ENCODE measurements at places on chromosomes 2 and 18.

DNA sequence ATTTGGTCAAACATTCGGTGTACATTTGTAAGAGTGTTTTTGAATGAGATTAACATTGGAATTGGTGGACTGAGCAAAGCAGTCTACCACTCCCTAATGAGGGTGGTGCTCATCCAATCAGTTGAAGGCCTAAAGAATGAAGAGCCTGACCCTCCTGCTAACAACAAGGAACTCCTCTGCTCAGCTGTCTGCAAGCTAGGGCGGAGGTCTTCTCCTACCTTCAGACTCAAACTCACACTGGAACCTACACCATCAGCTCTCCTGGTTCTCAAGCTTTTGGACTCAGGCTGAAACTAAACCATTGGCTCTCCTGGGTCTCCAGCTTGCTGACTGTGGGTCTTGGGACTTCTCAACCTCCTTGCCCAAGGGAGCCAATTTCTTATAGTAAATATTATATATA lies 55.5 kb upstream of the NPAS2 start:
- DNase-seq: no peak

DNA sequence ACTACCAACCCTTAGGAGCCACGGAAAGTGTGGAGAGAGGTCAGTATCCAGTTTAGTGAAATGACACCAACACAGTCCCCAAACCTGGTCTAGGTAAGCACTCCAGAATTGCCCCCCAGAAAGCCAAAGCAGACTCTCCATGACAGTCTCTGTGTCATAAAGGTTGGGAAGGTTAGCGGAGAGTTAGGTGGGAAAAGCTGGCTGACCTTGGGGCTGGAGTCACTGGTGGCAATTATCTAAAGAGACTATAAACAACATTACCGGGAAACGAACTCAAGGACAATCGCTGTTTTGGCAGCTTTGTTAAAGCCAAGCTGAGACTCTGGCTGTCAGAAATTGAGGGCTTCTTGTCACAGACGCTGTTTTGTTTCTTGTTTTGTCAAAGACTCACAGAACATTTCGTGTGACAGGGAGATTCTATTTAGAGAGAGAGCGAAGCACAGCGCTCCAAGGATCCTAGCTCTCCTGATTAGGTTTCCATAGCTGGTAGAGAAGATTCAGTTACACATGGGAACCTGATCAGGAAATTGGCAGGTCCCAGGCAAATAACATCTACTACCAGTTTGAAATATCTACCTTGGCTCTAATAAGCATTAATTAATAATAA lies 111.3 kb downstream of the LNPK start:
- DNase-seq: no peak

DNA sequence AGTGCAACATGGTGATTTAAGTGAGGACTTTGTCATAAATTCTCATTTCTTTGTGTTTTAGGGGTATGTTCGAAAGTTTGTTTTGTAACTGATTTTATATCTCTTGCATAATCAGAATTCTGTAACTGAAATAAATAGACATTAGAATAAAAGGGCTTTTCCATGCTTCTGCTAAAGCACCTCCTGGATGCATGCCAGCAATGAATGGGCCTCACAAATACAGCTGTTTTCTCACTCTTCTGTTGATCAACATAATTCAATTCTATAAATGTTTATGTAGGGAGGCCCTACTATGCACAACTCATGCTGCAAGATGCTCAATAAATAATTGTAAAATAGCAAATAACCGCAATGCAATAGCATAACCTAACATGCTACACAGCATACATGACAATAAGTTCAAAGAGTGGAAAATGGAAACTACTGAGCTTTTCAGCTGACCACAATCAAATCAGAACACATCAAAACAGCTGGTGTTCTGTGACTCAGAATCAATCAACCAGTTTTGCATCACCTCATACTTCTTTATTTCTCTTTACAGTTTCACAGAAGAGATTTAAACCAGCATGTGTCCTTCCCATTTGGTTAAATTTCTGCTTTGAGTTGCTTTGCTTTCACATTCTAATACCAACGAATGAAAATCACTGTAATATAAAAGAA lies 11.0 kb downstream of the CDH7 start:
- no peak for DNase-seq

GRCh38 chr2:96344011-96344410 lies 8.4 kb downstream of the NCAPH start:
- no peak for DNase-seq

GRCh38 chr2:108542071-108542470 lies 7.8 kb downstream of the LIMS1 start:
- DNase-seq: no peak

DNA sequence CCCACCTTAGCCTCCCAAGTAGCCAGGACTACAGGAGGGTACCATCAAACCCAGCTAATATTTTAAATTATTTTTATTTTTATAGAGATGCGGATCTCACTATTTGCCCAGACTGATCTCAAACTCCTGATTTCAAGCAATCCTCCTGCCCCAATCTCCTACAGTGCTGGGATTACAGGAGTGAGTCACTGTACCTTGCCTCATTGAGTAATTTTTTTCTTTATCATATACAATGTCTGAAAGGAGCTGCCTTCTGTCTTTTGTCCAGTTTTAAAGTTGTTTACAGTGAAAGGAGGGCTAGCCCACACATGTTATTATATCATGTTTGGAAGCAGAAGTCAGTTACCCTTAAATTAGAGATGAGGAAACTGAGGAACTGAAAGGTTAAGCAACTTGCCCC lies 32.5 kb downstream of the PRKRA start:
- no peak for DNase-seq

DNA sequence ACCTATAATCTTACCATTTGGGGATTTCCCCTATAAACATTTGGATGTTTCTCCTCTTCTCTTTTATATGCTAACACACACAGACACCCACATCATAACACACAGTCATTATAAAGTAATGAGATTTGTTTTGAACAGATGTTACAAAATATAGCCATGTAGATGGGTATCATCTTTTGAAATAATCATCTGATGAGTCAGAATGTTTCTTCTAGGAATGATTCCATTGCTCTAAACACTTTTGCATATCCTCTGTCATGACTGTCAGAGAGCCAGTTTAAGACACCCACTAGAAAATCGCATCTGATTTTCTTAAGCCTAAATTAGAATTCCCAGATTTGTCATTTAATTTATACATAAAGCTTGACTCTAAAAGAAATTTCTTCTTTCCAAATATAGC lies 442.6 kb downstream of the CMPK2 start:
- DNase-seq: no peak

GRCh38 chr2:113173542-113174375 lies at the start of gene PSD4:
Gene PSD4 (plus strand): TSS chr2:113173971. CDS start chr2:113182457, 8,486 bp downstream.
- no peak for DNase-seq

DNA sequence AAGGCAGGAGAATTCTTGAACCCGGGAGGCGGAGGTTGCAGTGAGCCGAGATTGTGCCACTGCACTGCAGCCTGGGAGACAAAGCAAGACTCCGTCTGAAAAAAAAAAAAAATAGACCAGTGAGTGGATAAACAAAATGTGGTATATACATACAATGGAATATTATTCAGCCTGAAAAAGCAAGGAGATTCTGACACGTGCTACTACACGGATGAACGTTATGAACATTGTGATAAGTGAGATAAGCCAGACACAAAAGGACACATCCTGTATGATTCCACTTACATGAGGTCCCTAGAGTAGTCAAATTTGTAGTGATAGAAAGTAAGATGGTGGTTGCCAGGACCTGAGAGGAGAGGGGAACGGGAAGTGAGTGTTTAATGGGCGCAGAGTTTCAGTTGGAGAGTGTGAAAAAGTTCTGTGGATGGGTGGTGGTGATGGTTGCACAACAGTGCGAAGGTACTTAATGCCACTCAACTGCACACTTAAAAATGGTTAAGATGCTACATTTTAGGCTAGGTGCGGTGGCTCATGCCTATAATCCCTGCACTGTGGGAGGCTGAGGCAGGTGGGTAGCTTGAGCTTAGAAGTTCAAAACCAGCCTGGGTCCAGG lies 38.3 kb downstream of the NIFK start:
- DNase-seq: no peak

- no peak for DNase-seq
Measured at GRCh38 chr18:73597832-73598615, 549.6 kb downstream of the FBXO15 start.

DNA sequence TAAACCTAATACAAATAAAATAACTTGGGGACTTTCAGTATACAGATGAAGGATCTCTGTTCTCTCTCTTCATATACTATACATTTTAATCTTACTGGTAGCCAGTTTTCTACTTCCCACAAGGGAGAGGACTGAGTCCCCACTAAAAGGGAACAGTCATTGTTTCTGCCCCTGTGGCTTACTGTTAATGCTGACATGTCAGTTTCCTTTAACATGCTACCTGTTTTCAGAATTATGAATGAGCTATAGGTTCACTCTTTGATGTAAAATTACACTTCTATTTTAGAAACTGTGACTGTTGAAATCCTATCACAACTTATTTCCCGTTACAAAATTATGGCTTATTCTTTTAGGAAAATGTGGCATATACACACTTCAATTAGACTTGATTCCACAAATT lies 207.7 kb downstream of the CDH2 start:
- DNase-seq: no peak

DNA sequence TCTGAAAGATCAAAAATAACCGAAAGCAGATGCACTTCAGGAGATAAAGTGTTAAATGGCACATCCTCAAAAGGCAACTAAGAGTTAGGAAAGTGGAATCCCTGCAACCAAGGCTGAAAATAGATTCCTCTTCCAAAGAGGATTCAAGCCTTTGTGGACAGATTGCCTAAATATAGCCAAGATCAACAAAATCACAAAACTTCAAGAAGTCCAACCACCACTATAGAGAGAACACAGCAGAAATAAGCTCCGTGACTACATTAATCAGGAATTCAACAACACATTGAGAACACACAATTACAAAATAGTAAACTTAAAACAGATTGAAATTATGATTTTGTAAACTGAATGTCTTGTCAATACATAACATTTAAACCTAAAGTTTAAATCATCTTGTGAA lies 165.7 kb downstream of the LNPK start:
- DNase-seq: no peak

DNA sequence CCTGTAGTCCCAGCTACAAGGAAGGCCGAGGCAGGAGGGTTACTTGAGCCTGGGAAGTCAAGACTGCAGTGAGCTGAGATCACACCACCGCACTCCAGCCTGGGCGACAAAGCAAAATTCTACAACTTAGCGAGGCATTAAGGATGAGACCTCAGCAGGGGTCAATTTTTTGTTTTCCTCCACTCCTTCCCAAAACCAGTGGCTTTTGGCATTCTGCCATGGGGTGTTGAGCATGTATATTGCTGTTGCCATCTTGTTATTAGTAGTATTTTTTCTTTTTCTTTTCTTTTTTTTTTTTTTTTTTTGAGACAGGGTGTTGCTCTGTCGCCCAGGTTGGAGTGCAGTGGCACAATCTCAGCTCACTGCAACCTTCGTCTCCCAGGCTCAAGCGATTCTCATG lies 8.9 kb upstream of the GIGYF2 start:
- DNase-seq: no peak

- no peak for DNase-seq
Measured at GRCh38 chr2:174901075-174901474, 104.1 kb downstream of the CHN1 start.

DNA sequence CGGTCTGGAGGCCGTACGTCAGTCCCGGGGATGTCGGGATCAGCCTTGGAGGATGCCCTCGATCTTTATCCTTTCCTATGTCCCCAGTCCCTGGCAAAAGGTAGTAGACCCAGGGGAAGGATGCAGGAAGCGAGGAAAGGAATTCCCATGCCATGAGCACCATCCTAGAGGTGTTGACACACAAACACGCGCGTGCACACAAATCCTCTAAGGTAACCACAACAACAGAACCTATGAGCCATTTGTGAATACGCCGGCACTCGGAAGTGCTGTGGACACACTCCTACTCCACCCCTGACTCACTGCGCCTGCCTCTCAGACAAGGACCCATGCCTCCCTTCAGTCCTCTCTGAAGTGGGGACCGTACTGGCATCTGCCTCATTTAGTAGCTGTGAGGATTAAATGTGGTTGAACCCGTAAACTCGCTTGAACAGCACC lies 11.3 kb upstream of the MLPH start:
- DNase-seq: no peak

GRCh38 chr2:84702941-84703340 lies 177.9 kb downstream of the TRABD2A start:
- DNase-seq: no peak

DNA sequence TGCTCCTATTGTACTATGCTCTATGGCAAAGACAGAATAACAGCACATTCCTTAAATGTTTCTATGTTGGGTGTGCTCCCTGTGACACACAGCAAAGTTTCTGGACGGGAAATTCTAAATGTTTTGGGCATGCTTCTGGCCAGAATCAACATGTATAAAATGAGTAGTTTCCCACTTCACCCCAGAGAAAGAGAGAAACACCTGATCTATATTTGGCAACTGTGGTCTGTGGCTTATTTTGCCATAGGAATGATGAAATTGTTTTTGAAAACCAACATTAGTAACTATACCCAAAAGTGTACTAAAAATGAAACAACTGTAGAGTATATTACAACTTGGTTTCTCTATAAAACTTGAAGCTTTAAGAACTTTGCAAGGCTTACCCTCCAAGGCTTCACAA lies 89.1 kb downstream of the RAD51AP2 start:
- no peak for DNase-seq

- no peak for DNase-seq
Measured at GRCh38 chr2:236193026-236193425, 24.8 kb upstream of the GBX2 start.

GRCh38 chr2:150146879-150147278 lies 340.6 kb downstream of the RND3 start:
- no peak for DNase-seq

- DNase-seq: no peak
Measured at GRCh38 chr2:97673182-97673914, 3.8 kb downstream of the C2orf92 start.

DNA sequence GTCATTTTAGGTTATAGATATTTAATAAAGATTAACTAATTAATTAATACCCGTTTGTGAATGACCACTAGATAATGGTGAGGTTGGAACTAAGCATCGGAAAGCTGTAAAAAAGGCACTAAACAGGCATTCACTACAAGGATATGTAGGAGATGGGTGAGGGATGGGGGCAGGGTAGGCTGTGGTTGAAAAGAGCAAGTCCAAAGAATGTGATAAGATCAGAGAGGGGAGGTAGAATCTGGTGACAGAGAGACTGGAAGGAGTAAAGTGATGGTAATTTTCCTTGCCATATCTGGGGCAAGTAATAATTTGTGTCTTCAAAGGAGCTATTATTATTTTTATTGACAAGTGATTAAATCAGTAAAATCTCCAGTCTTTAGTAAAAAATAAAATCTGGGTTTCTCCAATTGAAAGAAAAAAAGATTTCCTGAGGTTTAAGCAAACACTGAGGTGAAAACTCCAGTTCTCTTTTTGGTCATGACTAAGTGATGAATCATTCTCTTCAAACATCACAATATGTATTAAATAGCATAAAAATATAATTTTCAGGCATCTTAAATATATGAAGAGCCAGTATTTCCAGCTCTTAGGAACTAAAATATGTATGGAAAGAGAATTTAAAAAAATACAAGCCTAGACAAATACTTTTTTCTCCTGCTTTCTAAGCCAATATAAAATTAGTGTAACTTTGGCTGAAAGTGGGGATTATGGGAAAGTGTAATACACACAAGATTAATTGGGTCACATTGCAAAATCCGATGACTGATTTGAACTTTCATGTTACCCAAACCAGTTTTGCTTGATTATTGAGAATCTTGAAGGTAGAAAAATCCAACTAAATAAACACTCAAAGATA lies 259.1 kb upstream of the RBMS1 start:
- no peak for DNase-seq
